Fibroblast of skin of scalp (primary cell): ENCODE measurements at places on chromosomes 3 and 15.

- DNase-seq: no peak
These were observed 4.1 kb downstream of the ZNF717 start for GRCh38 chr3:75781079-75781745.

DNA sequence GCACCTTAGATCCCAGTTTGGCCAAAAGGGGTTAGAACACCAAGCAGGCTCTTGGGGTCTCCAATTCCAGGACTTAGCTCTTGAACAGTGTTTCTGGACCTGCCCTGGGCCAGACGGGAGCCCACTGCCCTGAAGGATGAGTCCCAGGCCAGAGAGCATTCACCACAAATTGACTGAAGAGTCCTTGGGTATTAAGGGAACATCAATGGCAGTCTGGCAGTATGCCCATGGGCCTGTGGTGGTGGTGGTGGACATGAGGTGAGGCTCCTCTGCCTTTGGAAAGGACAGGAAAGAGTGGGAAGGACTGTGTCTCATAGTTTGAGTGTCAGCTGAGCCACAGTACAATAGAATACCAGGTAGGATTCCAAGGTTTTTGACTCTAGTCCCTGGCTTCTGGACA is 960.0 kb downstream of the DIPK2A start:
- no peak for DNase-seq

DNA sequence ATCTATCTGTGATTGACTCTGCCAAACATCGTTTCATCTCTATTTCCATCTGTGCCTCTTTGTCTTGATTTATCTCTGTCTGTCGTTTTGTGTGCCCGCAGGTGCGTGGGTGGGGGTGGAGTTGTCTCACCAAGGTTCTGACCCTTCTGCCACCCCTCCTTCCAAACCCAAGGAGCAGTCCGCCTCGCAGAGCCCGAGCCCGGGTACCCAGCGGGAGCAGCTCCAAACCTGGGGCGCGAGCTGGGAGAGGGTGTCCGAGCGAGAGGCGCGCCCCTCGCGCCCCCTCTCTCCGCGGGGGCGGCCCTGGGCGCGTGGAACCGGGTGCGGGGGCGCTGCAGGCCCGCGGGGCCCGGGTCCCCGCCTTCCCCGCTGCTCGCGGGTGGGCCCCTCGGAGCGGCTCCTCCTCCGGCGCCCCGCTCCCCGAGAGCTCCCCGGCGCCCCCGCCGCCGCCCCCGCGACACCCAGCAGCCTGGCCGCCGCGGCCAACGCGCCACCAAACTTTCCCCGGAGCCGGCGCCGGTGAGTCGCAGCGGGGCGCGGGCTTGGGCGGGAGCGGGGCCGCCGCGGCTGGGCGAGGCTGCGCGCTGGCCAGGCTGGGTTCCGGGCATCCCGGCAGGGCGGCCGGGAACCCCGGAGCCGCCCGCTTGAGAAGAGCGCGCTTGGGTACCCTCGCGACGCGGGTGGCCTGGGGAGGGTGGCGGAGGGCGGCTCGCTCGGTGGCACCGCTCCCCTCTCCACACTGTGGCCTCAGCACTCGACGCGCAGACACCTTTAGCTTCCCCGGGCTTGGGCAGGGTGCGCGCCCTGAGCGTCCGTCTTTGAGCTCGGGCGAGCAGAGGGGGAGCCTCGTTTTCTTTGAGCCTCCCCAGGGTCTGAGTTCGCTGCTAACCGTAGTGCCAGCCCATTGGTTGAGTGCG is at the start of gene HRH1:
TSS of gene HRH1 (plus strand) at position 458 of the 917 bp plus-strand sequence. CDS start 104,545 bp downstream, outside the sequence.
- DNase-seq: peak; percentile 36

DNA sequence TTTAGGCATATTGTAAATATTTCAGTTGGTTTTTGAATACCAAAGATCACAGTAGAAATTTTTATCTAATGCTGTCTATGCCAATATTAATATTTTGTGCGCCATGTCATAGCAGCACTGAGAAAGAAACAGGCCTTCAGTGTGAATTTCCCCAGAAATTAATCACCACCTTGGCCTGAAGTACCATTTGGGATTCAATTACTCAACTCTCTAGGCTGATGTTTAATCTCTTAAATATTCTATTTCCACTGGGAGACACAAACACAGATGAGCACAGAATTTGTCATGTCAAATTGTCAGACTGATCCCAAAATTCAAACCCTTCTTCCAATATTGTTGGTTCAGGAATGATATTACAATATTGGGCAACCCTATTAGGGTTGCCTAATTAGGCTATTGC is 509.3 kb downstream of the ROBO1 start:
- DNase-seq: peak; percentile 34

DNA sequence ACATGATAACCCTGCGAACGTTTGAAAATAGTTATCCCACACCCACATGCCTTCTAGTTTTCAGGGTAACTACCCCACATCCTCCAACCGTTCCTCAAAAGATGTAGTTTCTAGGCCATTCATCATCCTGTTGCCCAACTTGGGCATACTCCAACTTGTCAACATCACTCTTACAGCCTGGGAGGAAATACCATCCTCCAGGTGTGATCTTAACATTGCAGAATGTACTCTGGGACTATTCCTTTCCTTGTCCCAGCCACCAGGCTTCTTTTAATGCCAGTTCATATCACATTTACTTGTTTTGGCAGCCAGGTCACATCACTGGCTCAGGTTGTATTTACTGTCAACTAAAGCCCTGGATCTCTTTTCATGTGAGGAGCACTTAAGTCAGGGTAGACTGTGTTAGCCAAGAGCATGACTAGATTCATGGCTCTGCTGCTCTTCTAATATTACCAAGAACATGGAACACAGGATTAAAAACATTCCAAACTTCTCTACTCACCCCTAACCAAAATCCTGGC is 4.0 kb upstream of the DENND6A start:
- DNase-seq: peak; percentile 8

GRCh38 chr15:78968539-78969271 is 23.9 kb upstream of the CTSH start:
- no peak for DNase-seq

- peak; percentile 69 for DNase-seq
These were observed 5.5 kb upstream of the VGLL3 start for GRCh38 chr3:86996261-86996955.

- peak; percentile 51 for DNase-seq
These were observed 11.1 kb downstream of the SLC6A6 start for GRCh38 chr3:14413381-14414071.

- no peak for DNase-seq
These were observed 40.9 kb upstream of the ADAMTSL3 start for GRCh38 chr15:83612898-83613635.
